ENCODE measurements at places on chromosomes 2 and 18.

DNA sequence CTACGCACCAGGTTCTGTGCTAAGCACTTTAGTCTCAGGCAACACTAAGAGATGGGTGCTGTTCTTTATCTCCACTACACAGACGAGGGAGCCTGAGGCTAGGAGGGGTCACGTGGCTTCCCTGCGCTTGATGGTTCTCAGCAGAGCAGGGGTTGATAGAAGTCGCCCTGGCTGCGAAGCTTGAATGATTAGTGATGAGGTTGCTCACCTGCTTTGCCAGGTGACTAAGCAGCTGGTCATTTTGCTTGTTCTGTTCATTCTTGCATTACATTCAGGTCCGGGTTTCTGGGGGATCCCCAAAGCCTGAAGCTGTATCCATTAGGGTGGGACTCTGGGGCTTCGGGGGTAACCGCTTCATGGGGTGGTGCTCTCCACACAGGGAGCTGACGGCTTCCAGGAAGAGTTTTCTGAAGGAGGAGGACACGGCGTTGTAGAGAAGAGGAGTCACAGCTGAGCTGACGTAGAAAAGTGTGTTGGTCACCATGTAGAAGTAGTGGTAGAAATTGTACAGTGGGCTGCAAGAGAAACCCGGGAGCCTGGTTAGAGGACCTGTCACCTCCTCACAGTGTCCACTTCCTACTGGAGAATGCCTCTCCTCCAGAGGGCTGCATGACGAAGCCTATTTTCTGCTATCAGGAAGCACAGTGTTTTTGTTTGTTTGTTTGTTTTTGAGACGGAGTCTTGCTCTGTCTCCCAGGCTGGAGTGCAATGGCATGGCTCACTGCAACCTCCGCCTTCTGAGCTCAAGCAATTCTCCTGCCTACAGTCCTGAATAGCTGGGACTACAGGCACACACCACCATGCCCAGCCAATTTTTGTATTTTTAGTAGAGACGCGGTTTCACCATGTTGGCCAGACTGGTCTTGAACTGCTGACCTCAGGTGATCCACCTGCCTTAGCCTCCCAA lies 11.5 kb downstream of the NTSR2 start:
- no peak for DNase-seq

DNA sequence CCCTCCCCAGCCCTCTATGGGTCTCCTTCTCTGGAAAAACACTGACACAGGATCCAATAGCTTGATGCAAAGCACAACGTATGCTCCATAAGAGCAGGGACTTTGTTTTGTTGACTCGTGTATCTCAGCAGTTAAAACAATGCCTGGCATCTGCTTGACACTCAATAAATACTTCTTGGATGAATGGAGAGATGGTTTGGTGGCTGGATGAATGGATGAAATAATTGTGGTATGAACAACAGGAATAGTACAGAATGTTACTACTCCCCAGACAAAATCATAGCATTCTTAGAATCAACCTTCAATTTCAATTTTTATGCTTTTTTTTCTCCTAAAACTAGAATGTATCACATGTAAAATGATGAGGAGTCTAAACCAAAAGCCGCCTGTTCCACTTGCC lies 57.4 kb downstream of the KCNE4 start:
- DNase-seq, result no peak

GRCh38 chr2:211367711-211368110 lies 811.3 kb downstream of the CPS1 start:
- no peak for DNase-seq

- DNase-seq, result no peak
These were observed 179.5 kb downstream of the PTGR3 start for GRCh38 chr18:75029481-75029880.

GRCh38 chr2:141703501-141703900 lies 427.3 kb downstream of the LRP1B start:
- DNase-seq, result no peak

DNA sequence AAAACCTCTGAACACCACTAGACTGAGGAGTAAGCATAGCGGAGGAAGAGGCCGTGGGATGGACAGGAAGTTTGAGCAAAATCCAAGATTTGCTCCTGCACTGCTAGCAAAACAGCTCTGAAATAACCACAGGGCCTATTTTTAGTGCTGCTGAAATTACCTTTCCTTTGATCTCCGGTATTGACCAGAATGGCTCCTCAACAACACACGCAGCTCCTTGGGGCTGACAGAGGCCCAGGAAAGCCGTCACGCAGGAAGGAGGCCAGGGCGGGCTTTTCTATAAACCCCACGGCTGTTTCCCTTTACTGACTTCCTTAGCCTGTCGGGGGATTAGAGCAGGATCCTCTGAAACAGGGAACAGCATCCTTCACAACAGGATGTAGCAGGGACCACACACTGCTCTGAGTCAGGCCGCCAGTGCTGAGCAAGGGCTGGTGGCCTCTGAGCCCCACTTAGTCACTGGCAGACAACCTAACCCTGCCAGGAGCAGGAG lies 80.8 kb upstream of the LCLAT1 start:
- no peak for DNase-seq

DNA sequence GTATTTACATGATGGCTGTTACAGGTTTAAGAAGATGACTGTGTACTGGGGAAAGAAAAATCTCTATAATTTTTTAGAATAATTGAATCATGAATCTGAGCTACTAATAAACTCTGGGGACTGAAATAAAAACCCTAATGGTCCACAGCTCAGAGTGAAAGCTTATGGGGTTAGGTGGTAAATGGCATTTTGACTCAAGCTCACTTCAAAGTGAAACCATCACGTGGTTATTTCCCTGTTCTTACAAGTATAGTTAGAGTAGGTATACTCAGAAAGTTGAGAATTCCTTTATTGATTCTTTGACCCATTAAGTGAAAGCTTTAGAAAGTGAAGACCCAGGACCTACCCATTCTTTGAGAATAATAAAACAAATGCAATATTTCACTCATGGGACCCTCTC lies 626.2 kb upstream of the SETBP1 start:
- no peak for DNase-seq

- DNase-seq, result peak; percentile 61
These were observed 101.5 kb downstream of the MAP2 start for GRCh38 chr2:209525331-209525730.

- no peak for DNase-seq
These were observed 24.2 kb upstream of the KLF11 start for GRCh38 chr2:10019174-10019573.

DNA sequence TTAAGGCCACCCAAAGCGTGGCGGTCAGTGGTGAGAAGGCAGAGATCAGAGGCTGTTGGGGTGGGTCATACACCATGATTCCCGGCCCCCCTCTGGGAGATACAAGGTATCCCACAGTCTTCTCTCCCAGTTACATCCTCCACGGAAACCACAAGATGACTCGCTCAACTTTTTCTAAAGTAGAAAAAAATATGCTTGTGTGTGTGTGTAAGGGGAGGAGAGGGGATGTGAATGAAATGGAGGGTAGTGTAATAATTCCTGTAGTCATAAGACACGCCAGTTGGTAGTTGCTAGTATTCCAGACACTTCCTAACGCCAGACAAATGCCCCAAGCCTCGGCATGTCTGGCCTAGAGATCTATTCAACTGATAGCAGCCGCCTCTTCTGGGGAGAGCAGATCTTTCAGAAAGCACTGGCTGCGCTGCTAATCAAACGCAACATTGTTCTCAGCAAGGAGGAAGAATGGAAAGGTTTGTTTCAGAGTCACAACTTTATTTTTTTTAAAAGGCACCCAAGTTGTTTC lies 143.5 kb downstream of the TGIF1 start:
- peak; percentile 66 for DNase-seq

GRCh38 chr2:41087946-41088345 lies 636.1 kb upstream of the SLC8A1 start:
- no peak for DNase-seq

GRCh38 chr2:67384123-67384822 lies 12.9 kb upstream of the ETAA1 start:
- no peak for DNase-seq

- DNase-seq, result no peak
These were observed 310.4 kb upstream of the NT5C1B start for GRCh38 chr2:18899725-18900124.

DNA sequence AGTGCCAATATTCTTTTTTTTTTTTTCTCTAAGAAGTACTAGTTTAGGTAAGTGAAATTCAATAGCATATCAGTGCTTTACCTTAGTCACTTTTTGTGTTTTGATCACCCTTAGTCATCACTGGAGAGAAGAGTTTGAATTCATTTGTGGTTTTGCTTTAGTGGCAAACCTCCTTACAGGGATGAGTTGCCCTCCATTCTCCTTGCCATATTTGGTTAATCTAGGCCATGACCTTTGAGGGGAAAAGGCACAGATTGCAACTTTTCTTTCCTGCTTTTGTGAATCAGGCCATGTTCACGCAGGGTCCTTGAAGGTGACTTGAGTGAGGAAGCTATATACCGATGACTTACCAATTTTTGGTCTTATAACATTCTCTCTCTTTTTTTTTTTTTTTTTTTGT lies 34.4 kb downstream of the PLEKHA3 start:
- no peak for DNase-seq

- no peak for DNase-seq
These were observed 30.3 kb downstream of the TNS1 start for GRCh38 chr2:217972490-217972889.

GRCh38 chr2:240643093-240643810 lies 18.0 kb downstream of the GPR35 start:
- no peak for DNase-seq

GRCh38 chr2:71852141-71852711 lies 295.4 kb downstream of the CYP26B1 start:
- no peak for DNase-seq

GRCh38 chr2:240993446-240994170 lies 4.8 kb upstream of the SNED1 start:
- peak; percentile 5 for DNase-seq

GRCh38 chr2:1787755-1788477 lies 43.6 kb upstream of the PXDN start:
- DNase-seq, result no peak

DNA sequence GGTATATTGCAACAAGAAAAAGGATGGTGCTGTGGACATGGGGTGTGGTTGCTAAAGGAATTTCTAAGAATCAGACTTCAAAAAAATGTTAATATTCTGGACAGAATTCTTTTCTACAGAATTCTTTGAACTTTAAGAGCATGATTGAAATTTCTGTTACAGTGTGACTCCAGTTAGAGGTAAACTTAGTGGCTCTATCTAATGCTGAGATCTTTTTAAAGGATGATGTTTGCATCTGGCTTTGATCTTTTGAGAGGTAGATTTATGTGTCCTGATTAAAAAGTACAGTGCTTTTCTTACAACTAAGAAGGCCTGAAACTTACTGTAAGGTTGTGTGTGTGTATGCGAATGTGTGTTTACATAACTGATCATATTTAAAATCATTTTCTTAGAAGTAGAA lies 25.4 kb downstream of the NCK2 start:
- no peak for DNase-seq

DNA sequence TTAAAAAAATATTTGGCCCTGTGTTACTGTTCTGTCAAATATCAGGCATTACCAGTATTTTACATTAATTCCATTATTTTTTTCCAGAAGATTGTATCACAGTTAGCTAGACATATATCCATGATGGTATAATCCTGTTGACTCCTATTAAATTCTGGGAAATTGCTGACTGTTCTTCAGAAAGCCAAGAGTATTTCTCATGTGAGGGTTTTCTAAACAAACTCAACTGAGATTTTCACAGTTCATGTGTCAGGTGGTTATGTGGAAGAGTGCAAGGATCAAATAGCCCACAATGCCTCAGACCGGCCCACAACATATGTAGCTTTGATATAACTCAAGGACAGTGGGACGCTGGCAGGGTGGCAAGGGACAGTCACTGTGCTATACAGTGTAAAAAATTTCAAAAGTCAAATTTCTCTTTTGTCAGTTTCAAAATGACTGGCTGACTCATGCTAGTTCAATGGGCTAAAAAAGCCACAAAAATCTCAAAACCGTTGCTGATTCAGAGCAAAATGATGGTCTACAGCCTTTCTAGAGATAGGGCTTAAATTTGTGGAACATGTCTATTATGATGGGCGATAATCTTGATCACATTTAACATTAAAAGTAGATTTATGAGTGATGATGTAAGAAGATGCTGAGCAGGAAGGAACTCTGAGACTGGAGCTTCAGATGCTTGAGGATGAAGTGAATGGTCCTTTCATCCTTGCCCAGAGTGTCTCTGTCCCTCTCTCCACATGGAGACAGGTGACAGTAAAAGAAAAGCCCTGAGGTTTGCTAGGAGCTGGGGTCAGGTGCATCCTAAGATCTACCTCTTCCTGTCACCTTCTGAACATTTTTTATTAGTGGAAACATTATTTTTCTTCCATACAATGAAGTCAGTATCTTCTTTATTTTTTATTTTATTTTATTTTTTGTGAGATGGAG lies 175.8 kb upstream of the PIEZO2 start:
- DNase-seq, result no peak

- no peak for DNase-seq
These were observed 1383.8 kb upstream of the ACVR2A start for GRCh38 chr2:146461068-146461467.

DNA sequence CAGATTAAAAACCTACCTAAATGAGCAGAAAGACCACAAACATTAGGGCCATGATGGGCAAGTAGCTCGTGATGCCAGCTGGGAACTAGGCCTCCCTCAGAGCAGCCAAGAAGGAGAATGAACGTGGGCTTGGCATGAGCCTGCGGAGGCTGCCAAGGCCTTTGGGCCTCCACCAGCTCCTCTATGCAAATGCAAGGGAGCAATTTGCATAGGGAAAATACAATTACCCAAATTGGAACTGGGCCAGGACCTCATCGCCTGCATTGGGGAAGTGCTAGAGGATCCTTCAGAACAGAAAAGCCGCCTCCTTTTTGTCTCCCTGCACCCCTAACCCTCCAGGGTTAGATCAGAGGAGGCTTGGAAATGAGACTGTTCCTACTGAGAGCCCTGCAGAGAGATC lies 326.4 kb downstream of the SMAD2 start:
- no peak for DNase-seq

GRCh38 chr2:200590090-200590489 lies 4.3 kb downstream of the AOX1 start:
- DNase-seq, result no peak

GRCh38 chr2:99489063-99489760 lies 605 bp downstream of the REV1 start:
- DNase-seq, result peak; percentile 63

DNA sequence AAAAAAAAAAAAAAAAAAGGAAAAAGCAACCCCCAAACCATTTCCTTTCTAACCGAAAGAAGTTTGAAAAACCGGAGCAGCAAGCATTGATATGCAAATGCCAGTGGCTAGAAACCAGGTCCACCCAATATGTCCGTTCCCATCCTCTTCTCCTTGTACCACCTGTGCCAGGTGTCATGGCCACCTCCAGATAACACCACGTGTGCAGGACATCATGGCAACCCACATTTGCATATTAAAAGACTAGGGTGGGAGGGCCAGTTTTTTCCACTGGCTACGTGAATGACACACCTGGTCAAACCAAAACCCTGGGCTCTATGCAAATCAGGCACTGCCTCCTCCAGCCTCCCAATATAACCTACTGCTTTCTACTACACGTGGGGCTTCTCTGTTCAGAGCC lies 303.3 kb upstream of the GULP1 start:
- no peak for DNase-seq

DNA sequence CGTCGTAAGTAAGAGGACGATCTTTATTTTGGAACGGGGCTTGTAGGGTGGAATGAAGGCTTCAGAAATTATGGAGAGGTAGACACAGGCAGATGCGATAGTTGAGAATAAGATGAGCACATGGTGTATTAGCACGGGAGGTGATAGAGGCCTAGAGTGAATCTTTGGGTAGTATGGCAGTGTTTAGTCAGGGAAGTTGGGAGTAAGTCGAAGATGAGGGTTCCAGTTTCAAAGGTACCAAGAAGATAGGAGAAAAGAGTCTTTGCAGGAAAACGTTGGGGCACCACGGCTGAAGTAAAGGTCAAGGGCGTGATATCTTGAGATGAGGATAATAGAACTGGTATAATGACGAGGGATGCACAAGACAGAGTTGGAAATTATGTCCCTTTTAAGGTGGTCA lies 654 bp downstream of the PIK3C3 start:
- no peak for DNase-seq

Data from HAP-1 (cell line).